ENCODE measurements at places on chromosomes 6 and 20.

DNA sequence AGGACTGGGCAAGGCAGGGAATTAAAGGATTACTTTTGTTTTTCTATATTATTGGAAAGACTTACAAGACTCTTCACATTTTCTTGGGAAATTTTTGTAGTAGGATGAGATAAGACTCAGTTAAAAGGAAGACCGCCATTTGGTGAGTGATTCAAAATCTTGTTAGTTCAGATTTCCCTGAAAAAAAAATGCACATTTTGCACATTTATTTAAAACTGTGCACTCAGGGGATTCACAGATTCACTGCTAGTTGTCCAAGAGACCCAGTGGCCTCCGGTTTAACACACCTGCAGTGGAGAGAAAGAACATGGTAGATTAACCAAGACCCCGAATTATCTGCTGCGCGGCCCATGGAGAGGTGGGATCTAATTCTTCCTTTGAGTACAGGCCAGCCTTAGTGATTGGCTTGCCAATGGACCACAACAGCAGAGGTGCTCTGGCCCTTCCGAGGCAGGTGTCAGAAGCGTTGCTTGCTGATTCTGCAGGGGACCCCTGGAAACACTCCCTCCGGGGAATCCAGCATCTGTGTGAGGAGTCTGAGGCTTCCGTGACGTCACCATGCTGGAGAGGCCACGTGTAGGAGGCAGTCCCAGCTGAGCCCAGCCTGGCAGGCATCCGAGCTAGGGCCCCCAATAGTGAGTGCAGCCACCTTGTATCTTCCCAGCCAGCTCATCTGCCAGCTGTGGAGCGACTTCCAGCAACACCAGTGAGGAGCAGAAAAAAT lies 68.9 kb downstream of the ZNF217 start:
- no peak for DNase-seq

- DNase-seq = no peak
These were observed 11.0 kb downstream of the PGM3 start for GRCh38 chr6:83182114-83182513.

DNA sequence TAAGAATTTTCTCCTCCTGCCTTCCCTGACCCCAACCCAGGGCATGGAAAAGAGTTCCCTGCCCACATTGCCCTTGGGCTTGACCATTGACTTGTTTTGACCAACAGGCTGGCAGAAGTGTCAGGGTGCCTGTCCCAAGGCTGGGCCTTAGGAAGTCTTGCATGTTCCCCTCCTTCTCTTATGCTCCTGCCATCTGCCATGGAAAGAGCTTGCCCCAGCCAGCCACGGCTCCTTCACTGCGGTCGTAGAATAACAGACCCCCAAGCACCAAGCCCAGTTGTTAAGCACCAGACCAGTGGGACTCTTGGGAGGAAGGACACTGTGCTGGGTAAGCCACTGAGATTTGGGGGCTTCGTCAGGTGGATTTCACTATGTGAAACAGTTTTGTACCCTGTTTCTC lies 53.6 kb downstream of the SNX5 start:
- no peak for DNase-seq

DNA sequence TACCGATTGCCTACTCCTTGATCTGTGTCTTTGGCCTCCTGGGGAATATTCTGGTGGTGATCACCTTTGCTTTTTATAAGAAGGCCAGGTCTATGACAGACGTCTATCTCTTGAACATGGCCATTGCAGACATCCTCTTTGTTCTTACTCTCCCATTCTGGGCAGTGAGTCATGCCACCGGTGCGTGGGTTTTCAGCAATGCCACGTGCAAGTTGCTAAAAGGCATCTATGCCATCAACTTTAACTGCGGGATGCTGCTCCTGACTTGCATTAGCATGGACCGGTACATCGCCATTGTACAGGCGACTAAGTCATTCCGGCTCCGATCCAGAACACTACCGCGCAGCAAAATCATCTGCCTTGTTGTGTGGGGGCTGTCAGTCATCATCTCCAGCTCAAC lies 13.5 kb downstream of the CCR6 start:
- no peak for DNase-seq

DNA sequence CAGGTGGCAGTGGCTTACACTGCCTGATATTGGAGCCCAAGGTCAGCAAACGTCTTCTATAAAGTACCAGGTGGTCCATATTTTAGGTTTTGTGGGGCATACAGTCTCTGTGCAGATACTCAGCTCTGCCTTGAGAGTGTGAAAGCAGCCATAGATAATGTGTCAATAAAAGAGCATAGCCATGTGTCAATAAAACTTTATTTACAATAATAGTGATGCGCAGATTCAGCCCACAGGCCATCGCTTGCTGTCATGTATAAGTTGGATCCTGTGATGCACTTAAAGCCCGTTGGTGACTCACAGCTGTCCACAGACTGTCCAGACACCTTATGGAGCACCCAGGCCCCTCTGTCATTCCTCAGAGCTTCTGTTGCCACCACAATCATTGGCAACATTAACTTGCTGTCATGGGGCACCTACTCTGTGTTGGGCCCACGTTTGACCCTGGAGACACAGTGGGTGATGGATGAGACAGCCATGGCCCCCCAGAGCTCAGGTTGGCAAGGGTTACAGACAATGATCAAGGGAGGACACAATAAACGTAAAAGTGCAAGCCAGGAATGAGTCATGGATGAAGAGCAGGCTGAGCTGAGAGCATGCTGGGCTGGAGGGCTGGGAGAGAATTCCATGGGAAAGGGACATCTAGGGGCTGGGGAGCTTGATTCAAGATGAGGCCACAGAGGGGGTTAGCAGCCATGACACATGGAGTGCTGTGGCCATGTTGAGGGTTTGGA lies 173.6 kb downstream of the TAF4 start:
- no peak for DNase-seq

DNA sequence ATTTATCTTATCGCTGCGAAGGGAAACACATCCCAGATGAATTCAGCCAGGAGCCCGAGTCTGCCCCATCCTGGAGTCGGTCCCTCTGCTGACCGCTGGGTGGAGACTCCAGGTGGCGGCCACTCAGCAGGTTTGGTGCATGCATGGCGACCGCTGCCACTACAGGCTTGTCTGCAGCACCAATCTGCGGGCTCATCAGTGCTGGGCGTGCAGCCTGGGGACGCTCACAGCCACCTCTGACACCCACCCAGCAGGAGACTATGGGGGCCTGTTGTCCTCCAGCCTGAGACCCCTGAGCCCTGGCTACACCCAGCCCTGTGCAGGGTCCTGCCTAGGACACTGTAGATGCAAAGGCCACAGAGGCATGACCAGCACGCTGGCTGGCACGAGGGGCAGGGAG lies 40.5 kb upstream of the GATA5 start:
- DNase-seq = no peak

DNA sequence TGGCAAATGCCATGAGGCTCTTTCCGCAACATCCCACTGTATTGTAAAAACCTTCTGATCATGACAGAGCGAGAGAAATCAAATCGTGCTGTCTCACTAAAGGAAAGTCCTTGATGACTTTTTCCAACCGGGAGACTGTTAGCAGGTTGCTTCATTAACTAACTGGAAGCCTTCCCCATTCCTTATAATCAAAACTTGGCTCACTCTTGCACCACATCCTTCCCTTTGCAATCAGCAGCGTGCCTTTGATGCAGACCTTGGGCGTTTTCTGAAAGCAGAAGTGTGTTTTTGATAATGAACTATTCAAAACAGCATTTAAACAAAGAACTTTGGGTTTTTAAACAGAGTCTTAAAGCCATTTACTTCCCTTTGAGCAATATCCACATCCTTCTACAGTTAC lies 96.2 kb upstream of the CNR1 start:
- DNase-seq = no peak

- no peak for DNase-seq
These were observed 93.7 kb downstream of the CDH26 start for GRCh38 chr20:60051911-60052310.

GRCh38 chr6:45461486-45461885 lies 83.8 kb upstream of the SUPT3H start:
- DNase-seq = no peak

DNA sequence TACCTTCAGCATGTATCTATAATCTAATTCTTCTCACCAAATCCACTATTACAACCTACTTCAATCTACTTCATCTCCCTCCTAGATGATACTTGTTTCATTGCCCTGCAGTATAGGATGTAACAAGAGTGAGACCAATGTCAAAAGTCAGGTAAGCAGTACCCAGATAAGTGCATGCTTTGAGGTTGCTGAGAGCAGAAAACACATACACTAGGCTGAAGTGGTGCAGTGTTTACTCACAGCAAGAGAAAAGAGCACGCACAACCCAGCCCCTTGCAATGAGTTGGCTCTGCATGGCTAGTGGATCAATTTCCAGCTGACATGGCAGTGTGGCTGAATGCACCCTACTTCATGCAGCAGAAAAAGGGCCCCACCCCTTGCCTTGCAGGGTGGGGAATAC lies 199.9 kb downstream of the EPHA7 start:
- DNase-seq = no peak

DNA sequence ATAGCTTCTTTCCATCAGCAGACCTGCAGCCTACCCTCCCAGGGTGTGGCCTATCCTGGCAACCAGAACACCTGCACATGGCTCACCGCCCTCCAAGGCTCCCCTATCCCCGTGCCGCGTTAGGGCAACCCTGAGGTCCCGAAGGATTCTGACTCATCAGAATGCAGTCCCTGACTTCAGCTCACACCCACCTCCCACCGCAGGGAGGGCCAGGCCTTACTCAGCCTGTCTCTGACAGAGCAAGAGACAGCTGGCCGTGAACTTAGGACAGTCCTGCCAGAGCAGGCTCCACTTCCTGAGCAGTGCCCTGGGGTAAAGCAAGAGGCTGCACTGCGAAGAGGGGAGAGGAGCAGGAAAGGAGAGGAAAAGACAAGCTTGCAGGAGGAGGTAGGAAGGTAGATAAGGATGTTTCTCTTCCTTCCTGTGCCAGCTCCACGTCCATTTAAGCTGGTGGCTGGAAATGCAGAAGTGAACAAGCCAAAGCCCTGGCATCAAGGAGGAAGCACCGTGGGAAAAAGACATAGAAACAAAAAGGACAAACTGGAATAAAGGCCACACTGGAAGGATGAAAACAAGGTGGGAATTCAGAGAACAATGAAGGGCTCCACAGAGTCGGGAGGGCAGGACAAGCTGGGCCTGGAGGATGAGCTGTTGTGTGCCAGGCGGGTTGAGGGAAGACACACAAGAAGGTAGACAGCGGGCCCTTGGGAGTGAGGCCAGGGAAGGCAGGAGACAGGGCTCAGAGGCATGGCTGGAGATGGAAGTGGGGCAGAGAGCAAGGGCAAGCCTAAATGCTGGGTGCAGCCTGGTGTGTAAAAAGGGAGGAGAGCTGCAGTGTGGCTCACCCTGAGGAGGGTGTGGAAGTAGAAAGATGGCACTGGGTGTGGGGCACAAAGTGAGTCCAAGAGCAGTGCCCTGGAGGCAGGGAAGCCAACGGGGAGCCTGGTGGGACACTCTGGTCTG lies 102.7 kb downstream of the SLC23A2 start:
- peak; percentile 76 for DNase-seq

DNA sequence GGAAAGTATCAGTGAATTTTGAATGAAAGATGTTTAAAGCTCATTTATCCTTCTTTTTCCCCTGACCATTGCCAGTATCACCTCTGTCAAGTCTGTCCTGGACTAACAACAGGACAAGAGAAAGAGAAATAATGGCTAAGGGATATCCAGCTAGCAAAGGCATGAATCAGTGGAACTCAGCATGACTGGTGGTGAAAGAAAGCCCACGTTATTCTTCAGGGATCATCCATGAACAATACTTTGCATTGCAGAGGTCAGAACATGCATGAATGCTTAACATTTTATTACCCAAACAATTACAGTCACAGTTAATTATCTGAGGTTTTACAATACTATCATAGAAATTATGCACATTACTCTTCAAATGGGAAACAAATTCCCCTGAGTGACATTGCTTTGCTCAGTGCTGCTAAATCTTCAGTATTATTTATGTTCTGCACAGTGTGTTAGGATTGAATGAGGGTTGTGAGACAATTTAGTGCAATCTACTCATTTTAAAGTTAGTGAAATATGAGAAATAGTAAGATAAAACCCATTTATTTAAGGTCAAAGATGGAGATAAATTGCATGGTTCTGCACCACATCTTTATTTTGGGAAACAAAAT lies 350.7 kb downstream of the KHDRBS2 start:
- no peak for DNase-seq

DNA sequence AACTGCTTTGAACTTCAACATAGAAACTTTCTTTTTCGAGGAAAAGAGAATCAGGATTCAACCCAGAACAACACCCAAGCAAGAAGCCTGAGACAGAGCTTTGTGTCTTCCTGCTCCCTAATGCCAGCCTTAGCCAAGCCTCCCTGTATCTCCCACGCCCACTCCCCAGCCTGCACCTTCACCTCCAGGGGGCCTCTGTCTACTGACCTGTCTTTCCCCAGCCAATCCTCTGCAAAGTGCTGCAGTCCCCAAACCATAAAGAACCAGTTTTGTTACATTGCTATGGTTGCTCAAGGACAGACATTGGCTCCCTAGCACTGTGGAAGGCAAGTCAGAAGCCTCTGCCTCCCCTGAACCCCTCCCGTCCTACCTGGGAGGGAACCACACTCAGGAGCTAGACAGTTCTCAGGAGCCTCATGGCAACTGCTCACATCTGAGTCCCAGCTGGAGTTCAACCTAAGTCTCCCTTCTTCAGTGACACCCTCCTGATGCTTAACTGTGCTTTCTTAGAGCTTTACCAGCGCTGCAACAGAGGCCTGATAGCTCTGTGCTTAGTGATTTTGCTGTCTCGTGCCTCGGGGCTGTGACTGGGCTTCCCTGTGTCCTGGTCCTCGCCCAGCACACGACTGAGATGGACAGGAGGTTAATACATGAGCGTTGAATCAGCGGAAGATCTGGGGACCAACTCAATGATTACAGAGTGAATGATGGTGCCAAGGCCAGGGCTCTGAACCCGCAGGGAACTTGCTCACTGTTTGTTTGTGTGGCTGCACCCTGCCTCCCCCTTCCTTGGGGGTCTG lies 101.5 kb upstream of the DUSP22 start:
- no peak for DNase-seq

DNA sequence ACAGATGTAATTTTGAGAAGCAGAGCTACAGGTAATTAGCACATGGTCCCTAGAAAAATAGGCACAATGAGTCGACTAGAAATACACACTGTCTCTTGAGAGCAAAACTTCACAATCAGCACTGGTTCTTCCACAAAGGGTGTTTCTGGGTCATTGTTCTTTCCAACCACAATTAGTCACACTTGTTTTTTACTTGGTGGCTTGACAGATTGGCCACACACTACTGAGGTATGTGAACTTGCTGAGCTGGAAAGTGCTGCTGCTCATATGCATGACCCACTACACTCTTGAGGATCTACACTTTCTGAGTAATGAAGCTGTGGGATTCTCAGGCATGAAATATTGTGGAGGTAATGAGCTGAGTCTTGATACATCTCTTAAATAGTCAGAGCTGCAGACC lies 347.7 kb downstream of the BCKDHB start:
- peak; percentile 95 for DNase-seq

GRCh38 chr20:51910321-51911050 lies 108.2 kb upstream of the SALL4 start:
- DNase-seq = peak; percentile 18
